ENCODE measurements at places on chromosomes 11 and 22.
A peak's percentile ranks its signal among the peaks of the same experiment; 100 is the strongest.

DNA sequence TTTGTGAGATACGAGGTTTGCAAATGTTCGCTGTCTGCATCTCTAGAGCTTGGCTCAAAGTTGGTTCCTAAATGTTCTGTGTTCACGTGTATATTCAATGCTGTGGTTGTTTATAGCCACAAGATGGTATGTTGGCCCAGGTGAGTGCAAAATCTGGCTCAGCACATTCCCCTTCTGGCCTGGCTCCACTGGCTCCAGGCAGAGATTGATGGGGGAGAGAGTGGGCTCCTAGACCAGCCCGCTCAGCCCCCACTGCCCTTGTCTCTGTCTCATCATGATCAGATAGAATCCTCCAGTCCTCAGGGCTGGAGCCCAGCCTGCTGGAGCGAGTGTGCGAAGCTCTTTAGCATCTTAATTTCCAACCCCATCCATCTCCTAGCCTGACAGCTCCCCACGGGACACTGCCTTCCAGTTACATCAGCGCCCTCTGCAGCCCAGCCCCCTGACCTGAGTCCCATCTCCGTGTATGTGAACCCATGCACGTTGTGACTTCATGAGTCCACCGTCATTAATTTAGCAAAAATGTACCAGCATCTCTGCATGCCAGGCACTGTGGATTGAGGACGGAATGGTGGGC, 2.0 kb downstream of the P2RX3 start:
- DNase-seq = no peak

- DNase-seq = no peak
These were observed 229.9 kb upstream of the ANO5 start for GRCh38 chr11:21963013-21963412.

DNA sequence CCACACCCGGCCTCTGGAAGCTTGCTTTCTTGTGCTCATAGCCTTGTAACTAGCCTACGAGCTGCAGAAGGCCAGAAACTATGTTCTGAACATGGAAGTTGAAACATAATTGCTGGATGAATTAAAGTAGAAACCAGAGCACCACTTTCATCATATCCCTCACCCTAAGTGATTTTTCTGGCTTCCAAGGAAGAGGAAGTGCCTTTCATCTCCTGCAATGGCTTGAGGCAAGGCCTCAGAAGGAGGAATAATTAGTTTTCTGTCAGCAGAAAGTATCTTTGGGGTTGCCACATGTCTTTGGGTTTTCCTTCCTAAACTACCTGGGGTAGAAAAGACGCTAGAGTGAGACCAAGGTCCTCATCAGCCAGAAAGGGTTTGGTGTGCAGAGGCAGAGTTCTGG, 14.5 kb downstream of the RPL27A start:
- no peak for DNase-seq

GRCh38 chr11:133366147-133366546, 166.2 kb downstream of the OPCML start:
- no peak for DNase-seq

DNA sequence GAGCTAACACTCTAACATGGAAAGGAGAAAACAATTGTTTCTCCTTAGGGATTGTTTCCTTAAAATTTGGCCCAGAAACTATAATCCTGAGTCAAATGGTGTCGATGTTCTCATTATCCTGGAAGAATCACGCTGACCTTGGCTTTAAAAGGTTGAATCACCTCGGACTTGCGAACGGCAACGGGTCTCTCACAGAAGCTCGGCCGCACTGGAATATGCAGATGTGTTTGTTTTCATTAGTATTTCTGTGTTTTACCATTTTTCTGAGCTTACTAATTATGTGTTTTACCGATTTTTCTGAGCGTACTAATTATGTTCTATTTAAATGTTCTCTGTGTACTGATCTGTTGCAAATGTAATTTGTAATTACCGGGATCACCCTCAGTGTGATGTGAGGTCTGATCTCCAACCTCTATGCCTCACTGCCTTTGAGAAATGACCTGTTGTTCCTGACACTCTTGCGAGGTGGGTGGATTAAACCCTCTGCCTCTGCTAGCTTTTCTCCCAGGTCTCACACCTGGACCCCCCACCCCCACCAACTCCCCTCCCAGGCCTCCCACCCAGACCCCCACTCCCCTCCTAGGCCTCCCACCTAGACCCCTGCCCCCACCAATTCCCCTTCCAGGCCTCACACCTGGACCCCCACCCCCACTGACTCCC, 38.3 kb upstream of the BRSK2 start:
- no peak for DNase-seq

- DNase-seq = no peak
These were observed 23.5 kb upstream of the YPEL1 start for GRCh38 chr22:21759093-21759492.

DNA sequence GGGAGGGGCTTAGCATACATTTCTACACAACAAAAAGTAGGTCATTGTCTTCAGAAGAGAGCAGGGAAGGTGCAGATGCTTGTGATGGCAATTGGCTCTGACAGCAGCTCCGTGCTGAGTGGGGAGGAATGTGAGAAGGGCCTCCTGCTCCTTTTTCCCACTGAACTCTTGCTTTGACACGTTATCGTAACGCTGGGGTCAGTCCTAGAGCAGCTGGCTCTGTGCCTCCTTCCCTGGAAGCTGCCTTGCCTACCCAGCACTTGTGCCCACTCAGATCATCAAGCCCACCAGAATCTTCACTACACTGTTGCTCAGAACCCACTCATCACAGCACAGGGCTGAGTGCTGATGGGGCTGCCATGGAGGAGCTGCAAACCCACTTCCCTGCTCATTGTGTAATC, 14.9 kb upstream of the NAV2 start:
- DNase-seq = no peak

DNA sequence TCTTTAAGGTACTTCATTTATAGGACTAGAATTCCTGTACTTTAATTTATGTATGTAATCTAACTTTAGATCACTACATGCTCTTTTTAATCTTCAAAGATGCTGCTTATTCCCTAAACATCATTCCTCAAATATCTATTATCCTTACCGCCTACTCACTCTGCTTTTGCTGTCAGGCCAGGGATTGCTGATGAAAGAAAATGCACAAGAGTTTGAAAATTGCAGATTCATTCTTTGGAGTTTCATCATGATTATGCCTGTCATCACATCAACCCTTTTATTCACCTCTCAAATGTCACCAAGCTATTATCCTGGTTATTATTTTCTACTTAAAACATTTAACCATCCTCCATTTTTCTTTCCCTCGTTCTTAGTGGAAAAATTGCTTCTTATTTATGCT, 802.7 kb downstream of the METTL15 start:
- DNase-seq = no peak

DNA sequence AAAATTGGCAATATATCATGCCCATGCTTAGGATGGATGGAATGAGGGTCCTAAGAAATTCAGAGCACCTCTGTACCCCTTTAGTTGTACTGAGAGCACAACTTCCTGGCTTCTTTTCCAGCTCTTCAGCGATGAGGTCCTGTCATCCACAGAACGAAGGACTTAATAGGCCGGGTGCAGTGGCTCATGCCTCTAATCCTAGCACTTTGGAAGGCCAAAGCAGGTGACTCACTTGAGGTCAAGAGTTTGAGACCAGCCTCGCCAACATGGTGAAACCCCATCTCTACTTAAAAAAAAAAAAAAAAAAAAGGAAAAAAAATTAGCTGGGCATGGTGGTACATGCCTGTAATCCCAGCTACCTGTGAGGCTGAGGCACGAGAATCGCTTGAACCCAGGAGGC, 125.3 kb upstream of the BMAL1 start:
- no peak for DNase-seq

- DNase-seq = peak; percentile 45
These were observed 297.1 kb downstream of the ETS1 start for GRCh38 chr11:128290106-128290840.

DNA sequence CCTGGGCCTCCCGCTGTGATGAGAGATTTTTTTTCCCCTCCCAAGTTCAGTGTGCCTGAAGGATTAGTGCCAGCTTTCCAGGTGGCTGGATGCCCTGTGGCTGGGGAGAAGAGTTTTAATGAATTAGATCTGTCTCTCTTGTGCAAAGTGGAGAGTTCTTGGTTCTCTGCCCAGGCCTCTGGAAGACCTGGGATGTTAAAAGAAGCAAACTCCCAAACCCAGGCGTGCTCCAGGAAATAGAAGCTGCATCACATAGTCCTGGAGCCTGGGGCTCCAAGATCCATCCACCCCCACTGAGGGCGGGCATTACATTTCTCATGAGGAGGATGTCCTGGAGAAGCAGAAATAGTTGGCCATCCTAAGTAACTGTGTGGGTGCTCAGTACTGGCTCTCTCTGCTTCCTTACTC, 30.6 kb downstream of the SDHAF2 start:
- peak; percentile 37 for DNase-seq

- DNase-seq = no peak
These were observed 236.8 kb downstream of the FAT3 start for GRCh38 chr11:92461447-92461846.

GRCh38 chr11:45894555-45895247, 9.2 kb downstream of the MAPK8IP1 start:
- no peak for DNase-seq

GRCh38 chr22:23250056-23250784, 69.9 kb downstream of the BCR start:
- DNase-seq = no peak

DNA sequence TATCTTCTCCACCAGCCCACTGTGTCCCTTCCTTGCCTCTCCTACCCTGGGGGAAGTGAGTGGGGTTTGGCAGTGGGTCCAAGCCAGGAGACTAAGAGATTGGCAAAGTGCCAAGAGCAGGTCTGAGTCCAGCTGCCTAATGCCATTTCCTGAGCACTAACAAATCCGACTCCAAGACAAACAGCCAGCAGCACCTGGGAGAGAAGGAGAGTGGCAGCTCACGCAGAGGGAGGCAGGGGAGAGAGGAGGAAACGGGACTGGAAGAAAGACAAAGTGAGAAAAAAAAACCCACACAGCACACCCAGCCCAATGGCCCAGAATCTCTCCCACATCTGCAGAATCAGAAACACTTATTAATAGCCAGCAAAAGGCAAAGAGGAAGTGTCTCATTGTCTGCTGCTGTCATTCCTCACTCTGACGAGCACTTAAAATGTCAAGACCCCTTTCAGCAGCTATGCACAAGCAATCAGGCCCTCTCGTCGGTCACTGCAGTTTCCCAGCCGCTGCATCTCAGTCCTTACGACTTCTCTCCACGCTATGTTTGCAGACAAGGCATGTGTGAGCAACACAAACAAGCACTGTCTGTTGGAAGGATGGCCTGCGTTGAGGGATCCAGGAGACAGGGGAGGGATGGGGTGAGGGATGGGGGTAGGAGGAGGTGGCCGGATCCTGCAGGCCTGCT, 558.4 kb upstream of the CADM1 start:
- no peak for DNase-seq

DNA sequence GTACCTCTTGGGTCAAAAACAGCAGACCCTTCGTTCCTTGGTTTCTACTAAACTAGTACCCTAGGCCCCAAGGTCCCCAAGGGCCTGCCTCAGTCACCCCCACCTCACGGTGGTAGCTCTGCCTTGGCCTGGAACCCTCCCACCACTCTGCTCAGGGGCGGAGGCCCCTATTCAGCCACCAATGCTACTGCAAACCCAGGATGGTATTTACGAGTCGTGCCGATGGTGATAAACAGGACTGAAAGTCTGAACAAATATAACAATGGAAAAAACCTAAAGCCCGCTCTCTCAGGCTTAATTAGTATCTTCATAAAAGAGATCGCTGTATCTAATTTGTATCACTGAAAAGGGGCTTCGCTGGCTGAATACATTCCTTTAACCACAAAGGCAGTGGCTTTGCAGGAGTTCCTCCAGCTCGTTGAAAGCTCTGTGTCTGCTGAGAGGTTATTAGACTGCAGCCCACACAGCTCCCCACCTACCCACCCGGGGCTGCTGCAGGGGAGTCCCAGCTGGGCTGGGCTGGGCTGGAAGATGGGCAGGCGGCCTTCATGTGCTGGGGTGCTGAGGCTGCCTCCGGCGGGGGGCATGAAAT, 15.2 kb downstream of the SHISAL1 start:
- DNase-seq = no peak

- DNase-seq = no peak
These were observed 140.8 kb downstream of the CADM1 start for GRCh38 chr11:115363426-115363825.

GRCh38 chr22:29096736-29097669, 24.2 kb downstream of the KREMEN1 start:
- DNase-seq = no peak

GRCh38 chr22:38700270-38700788, 414 bp downstream of the JOSD1 start:
- DNase-seq = peak; percentile 66

- no peak for DNase-seq
These were observed 17.8 kb upstream of the P2RY2 start for GRCh38 chr11:73200256-73200655.

All from breast epithelium (tissue), 4 donors.